Glomerular endothelial cell (primary cell): ENCODE measurements at places on chromosomes 3 and 15.

DNA sequence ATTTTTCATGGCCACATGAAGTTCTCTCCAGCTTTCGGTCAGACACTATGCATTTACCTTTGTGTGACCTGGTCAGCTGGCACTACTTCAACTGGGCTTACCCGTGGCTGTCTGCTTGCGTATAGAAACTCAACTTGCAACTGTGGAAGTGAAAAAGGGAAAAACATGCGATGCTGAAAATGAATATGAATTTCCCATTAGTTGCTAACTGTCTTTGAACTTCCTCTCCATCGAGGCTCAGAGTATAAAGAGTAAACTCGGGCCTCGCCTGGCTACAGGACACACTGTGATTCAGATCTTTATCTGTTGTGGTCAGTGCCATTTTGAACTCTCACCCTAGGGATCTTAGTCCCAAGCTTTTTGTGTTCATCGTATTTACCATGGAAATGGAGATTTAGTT, 26.8 kb downstream of the NFKBIZ start:
- no peak for DNase-seq

GRCh38 chr3:175911937-175912336, 1052.8 kb downstream of the NAALADL2 start:
- DNase-seq, result no peak

DNA sequence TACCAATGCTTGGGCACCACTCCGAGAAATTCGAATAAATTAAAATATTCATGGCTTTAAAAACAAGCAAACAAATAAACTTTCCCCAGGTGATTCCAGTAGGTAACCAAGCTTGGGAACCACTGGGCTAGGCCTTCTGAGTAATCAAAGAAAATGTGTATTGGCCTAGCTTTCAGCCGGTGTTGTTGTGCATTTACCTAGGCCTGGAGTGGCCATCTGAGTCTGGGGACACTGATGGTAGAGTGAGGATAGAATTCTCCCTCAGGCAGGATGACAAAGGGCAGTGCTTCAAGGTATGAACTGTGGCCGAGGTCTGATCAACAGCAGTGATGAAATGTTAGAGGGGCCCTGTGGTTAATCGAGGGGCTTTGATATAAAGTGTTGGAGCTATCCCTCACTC, 440.5 kb downstream of the EPHB1 start:
- no peak for DNase-seq

GRCh38 chr3:197542741-197543454, 12.9 kb downstream of the BDH1 start:
- no peak for DNase-seq

GRCh38 chr3:108182339-108182738, 39.9 kb downstream of the IFT57 start:
- DNase-seq, result no peak

GRCh38 chr3:170690661-170690981, 104.7 kb upstream of the SLC7A14 start:
- no peak for DNase-seq

DNA sequence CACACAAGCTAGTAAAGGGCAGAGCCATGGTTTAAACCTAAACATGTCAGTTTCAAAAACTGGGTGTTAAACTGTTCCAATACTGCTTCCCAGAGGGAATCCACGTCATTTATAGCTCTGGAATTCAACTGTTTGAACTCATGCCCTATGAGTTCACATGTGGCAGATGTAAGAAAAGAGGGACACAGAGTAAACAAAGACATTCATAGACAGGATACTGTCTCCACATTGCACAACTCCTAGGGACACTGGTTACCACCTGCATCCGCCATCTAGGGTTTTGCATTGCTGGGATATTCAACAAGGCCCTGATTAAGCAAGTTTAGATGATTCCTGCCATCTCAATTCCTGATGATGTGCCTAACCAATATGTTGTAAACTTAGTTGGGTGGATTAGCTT, 134.1 kb upstream of the COL8A1 start:
- no peak for DNase-seq

GRCh38 chr3:56591262-56591661, 34.3 kb downstream of the CCDC66 start:
- no peak for DNase-seq

- DNase-seq, result no peak
Observed at GRCh38 chr3:177197727-177198460, 612 bp upstream of the TBL1XR1 start.
